ENCODE measurements at places on chromosomes 2 and 18.

- DNase-seq, result no peak
These were observed 158.7 kb downstream of the CLIP4 start for GRCh38 chr2:29273685-29274611.

DNA sequence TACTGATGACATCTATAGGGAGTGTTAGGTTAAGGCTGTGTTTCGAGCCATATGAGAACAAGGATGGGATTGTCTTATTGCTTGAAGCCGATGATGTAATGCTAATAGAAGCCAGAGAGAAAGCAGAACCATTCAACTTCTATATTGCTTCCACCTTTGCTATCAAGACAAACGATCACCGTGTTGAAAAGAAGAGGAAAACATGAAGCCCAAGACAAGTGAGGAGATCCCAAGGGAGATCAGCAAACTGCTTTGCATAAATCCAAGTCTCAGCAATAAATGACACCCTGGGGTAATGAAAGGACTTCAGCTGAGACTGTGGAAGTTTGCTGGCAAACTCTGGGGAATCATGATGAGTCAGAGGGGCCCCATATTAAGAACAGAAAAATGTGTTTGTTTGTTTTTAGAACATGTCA is 206.2 kb downstream of the NCKAP5 start:
- DNase-seq, result no peak

GRCh38 chr2:387980-388421 is 100.1 kb upstream of the ALKAL2 start:
- DNase-seq, result no peak

DNA sequence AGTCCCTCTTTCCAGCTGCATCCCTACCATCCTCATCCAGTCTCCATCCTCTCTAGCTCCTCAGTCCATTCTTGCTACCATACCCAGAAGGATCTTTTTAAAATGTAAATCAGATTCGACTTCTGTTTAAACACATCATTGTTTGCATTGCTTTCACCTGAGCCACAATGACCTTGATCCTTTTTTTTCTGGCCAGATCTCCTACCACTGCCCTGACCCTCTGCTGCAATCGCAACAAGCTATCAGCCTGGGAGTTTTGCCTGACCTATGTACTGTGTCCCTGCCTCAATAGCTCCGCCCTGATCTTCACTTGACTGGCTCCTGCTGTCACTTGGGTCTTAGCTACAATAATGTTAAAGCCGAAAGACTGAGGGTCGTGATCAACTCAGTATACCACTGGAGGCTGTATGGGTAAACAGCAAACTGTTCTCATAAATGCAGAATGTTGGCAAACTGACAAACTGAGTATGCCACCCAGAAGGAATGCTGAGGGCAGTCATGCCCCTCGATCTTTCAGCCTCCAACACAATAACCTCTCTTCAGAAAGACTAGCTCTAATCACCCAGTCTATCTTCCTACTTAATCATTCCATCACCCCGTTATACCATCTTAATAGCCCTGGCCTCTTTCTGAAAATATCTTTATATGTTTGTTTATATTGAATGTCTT is 2.6 kb upstream of the RBM43 start:
- DNase-seq, result no peak

DNA sequence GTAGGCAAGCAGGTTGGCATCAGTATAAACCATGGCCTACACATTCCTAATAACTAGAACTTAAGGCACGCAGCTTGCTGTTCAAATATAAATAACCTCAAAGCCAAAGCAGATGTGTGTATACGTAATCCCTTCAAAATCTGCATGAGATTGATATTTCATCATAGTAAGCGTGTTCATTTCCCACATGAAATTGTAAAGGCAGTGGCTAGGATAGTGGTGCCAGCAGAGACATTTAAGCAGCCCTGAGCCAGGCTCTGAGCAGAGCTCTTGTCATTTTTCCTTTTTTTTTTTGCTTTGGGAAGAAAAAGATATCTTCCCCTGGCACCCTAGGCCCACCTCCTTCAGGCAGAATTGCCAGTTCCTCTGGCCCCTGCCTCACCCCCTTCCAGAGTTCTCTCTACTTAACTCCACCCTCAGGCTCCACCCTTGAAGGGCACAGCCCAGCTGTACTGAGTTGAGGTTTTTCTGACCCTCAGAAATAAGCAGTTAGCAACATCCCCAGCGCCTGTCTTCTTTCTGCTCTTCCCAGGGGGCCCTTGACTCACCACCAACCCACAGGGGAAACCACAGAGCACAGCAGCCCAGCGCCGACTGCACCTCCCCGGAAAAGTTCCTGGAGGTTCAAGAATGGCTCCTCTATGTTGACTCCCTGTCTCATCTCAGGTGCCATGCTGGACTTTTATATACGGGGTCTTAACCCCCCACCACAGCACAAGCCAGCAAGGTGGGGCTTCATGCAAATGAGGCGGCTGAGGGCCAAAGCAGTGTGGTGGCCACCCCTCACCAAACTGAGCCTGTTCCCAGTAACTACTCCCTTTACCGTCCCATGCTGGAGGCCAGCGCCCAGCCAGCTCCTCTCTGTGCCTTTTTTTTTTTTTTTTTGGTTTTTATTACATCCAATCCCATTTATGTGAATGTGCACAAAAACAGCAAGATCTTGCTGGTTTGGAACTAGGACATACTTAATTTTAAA is 84.7 kb downstream of the EHD3 start:
- peak; percentile 54 for DNase-seq

GRCh38 chr2:191222952-191223351 is 22.3 kb upstream of the MYO1B start:
- no peak for DNase-seq

DNA sequence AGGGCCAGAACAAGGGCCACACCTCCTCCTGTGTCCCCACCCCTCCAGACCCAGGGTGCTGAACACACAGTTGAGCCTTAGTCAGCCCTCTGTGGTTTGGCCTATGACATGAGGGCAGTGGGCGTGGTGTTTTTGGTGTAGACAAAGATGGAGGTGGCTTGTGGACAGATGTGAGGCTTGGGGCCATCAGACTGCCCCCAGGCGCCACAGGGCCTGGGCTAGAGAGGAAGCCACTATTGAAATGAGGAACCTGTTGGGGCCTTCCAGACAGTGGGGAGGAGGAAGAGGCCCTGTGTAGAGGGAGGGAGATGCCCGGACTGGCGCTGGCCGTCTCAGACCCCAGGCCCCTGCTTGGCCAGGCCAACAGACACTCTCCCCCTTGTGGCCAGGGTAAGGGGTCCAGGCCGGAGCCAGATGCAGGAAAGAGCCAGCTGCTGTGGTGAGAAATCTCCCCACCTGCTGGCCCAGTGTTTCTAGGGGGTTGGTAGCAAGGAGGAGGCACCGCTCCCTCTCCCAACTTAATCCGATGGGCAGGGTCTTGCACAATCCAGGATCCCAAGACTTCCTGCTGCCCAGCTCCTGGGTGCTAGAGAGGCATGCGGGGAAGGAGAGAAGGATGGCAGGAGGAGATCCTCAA is 53.8 kb downstream of the SMAD7 start:
- DNase-seq, result peak; percentile 85

DNA sequence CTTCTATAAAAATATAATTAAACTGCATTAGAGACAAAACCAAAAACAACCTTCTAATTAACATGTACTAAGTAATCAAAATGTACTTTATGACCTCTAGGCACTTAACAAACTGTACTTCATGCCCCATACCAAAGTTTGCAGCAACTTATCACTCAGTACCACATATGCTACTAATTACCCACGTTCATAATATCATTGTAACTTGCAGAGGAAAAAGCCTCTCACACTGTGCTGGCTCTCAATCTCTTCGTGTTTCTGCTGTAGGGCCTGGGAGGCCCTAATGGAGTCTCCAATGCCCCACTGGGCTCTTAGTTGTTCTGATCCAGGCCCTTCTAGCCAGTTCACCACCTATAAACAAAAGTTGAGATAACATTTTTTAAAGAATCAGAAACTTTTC is 82.1 kb upstream of the CCDC141 start:
- no peak for DNase-seq

- DNase-seq, result no peak
These were observed 5.6 kb upstream of the SMAD7 start for GRCh38 chr18:48956356-48956755.

GRCh38 chr18:48123941-48124340 is 193.5 kb upstream of the SMAD2 start:
- no peak for DNase-seq

DNA sequence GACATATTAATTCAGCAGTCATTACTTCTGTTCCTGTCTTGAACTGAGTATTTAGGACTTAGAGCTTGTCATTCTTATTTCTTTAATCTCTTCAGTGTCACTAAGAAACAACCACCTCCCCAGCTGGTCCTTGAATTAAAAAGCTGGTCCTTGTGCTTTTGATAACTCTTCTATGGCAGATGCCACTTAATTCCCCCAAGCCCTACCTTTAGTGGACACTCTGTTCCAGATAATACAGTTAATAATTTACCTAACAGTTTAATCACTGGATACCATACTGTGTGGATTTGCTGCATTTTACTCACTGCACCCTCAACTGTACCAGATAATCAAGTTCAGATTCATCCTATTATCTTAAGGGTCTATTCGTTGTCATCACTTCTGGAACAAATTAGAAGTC is 73.1 kb downstream of the SKA1 start:
- DNase-seq, result no peak

DNA sequence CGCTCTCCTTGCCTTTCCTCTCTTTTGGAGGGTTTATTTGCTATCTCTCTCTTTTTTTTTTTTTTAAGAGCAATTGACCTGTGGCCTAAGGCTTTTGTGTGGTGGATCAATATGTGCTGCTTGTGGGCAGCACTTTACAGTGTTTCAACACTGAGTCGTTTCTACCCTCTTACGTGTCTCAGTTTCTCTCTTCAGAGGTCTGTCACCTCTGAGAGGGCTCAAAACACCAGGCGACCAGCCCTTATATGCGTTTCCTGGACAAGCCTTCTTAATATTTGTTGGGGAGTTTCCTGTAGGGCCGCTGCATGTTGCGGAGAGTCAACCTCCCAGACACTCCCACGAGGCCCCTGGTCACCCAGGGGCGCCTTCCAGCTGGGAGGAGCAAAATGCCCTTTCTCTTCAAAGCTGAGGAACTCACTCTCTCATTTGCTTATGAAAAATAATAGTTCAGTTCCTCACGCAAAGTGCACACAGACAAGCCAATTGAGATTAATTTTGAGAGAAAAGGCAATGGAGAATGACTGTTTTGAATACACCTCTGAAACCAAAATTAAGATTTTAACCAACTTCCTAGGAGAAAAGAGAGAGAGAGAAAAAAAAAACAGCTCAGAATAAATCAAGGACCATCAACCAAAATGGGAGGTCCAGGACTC is 96.3 kb upstream of the B3GNT2 start:
- no peak for DNase-seq

DNA sequence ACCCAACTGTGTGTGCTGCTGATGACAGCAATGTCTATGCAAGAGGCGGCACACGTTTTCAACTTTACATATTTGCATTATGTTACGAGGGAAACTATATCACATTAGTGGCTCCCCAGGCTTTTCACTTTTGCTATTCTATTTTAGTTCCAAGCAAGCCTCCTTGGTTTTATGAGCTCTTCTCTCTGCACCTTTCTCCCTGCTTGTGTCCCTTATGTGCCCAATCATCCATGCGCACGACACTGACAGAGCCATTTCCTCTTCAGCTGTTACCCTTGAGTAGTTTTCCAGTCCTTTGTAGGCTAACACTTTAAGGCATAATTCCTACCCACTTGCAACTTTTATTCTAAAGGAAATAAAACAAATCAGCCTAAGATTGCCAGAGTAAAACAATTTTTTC is 154.3 kb downstream of the TCF4 start:
- no peak for DNase-seq

DNA sequence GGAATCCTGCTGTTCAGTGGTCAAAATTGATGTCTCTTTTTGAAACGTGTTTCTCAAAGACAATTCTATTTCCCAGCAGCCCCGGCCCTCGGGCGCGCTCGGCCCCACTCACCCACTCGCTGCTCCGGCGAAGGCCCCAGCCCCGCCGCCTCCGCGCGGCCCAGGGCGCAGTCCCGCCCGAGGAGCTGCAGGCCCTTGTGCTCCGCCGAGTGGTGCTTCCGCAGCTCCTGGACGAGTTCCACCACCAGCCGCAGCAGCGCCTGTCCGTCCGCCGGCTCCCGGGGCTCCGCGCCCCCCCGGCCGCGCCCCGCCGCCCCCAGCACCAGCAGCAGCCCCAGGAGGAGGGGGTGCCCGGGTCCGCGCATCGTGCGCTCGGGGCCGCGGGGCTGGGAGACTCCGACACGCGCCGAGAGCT is 413 bp downstream of the ALKAL2 start:
- no peak for DNase-seq

- DNase-seq, result peak; percentile 18
These were observed 20.2 kb downstream of the PSTPIP2 start for GRCh38 chr18:46051731-46052461.
